Fibroblast of villous mesenchyme (primary cell): ENCODE measurements at places on chromosomes 16 and 17. TPM values are rescaled to one million over a fixed set of nuclear protein-coding genes. Genes with fewer than 3 reads are reported as not detected.

Gene TEKT1
- not detected in 2 replicates for total RNA-seq

Gene SAMD14
- total RNA-seq = 4.7 and 5.8 TPM in 2 replicates

Gene ZFP3
- total RNA-seq = 1.6 and 2.2 TPM in 2 replicates

Gene ITGB3
- 79.9 and 95.0 TPM in 2 replicates for total RNA-seq

Gene UNC45B
- total RNA-seq = not detected in 2 replicates

Gene RCVRN
- not detected in 2 replicates for total RNA-seq

Gene KRT24
- total RNA-seq = not detected in 2 replicates

Gene KRTAP4-6
- not detected in 2 replicates for total RNA-seq

Gene ENKD1
- 10.0 and 11.2 TPM in 2 replicates for total RNA-seq

Gene CCR7
- not detected in 2 replicates for total RNA-seq

Gene FBXO39
- total RNA-seq = under 0.01 and 0.32 TPM in 2 replicates

Gene NKD1
- under 0.01 TPM in 1 of 2 replicates, not detected in the other for total RNA-seq

Gene OR1A1
- total RNA-seq = not detected in 2 replicates

Gene IKZF3
- under 0.01 TPM in 2 replicates for total RNA-seq

Gene GP2
- total RNA-seq = not detected in 2 replicates

Gene CLCN7
- 85.1 and 159 TPM in 2 replicates for total RNA-seq

Gene RNF43
- total RNA-seq = not detected in 2 replicates

Gene KRTAP17-1
- total RNA-seq = not detected in 2 replicates

Gene PLEKHH3
- total RNA-seq = 13.8 and 15.1 TPM in 2 replicates

Gene HBA1
- not detected in 2 replicates for total RNA-seq

Gene KRTAP2-2
- total RNA-seq = not detected in 2 replicates

Gene KIF2B
- not detected in 2 replicates for total RNA-seq

Gene KRTAP4-4
- not detected in 2 replicates for total RNA-seq

Gene BCL6B
- total RNA-seq = not detected in 2 replicates
